Mammary epithelial cell (primary cell): ENCODE measurements at places on chromosomes 7 and 10. TPM values are rescaled to one million over a fixed set of nuclear protein-coding genes. Genes with fewer than 3 reads are reported as not detected.

The ACTA2 gene
- 341 TPM for total RNA-seq

The FFAR4 gene
- not detected for total RNA-seq

The RBM33 gene
- total RNA-seq: 22.2 TPM

The PLXDC2 gene
- total RNA-seq: 124 TPM

The PPP1R3A gene
- total RNA-seq: not detected in 2 replicates

The STYXL1 gene
- total RNA-seq: 44.3 and 64.1 TPM in 2 replicates

The MMD2 gene
- total RNA-seq: not detected in 2 replicates

The SERPINE1 gene
- 237 and 467 TPM in 2 replicates for total RNA-seq

The DUSP5 gene
- 107 and 184 TPM in 2 replicates for total RNA-seq

The CPXM2 gene
- not detected in 2 replicates for total RNA-seq

The PTPRE gene
- 44.2 TPM for total RNA-seq

The MALRD1 gene
- not detected in 2 replicates for total RNA-seq

The LIPK gene
- total RNA-seq: not detected

The HABP2 gene
- total RNA-seq: not detected in 2 replicates

The ACHE gene
- total RNA-seq: 0.14 and 0.40 TPM in 2 replicates

The MCM7 gene
- total RNA-seq: 34.6 and 114 TPM in 2 replicates

The ANK3 gene
- 23.7 TPM for total RNA-seq

The PRF1 gene
- not detected for total RNA-seq

The GIMAP5 gene
- total RNA-seq: not detected in 2 replicates

The NODAL gene
- total RNA-seq: 0.17 TPM

The PNLIP gene
- not detected in 2 replicates for total RNA-seq

The INMT gene
- total RNA-seq: not detected

The AFAP1L2 gene
- total RNA-seq: 25.8 TPM

The ADCY1 gene
- total RNA-seq: 8.0 and 8.4 TPM in 2 replicates

The STOX1 gene
- 0.07 TPM in 1 of 2 replicates, not detected in the other for total RNA-seq

The PDCD11 gene
- total RNA-seq: 53.2 TPM

The C10orf53 gene
- total RNA-seq: not detected in 2 replicates

The SYT15 gene
- 0.68 and 0.83 TPM in 2 replicates for total RNA-seq

The DEPP1 gene
- total RNA-seq: 3.6 and 45.6 TPM in 2 replicates

The PDZD7 gene
- total RNA-seq: 2.7 TPM

The CHAT gene
- total RNA-seq: not detected in 2 replicates

The HECW1 gene
- total RNA-seq: not detected

The DKK1 gene
- 157 and 240 TPM in 2 replicates for total RNA-seq

The BEND7 gene
- 8.0 TPM for total RNA-seq

The HHEX gene
- total RNA-seq: 0.33 TPM

The SRI gene
- 143 and 183 TPM in 2 replicates for total RNA-seq

The RAPGEF5 gene
- total RNA-seq: 6.0 TPM

The SSC4D gene
- total RNA-seq: 1.3 TPM

The CYP2C9 gene
- not detected for total RNA-seq

The CALD1 gene
- 237 and 251 TPM in 2 replicates for total RNA-seq

The ZNF12 gene
- total RNA-seq: 16.4 and 18.4 TPM in 2 replicates

The CDC14C gene
- not detected in 2 replicates for total RNA-seq

The SPDYE5 gene
- total RNA-seq: not detected

The OR6V1 gene
- total RNA-seq: not detected

The SLC16A9 gene
- total RNA-seq: under 0.01 TPM

The PFKFB3 gene
- 24.0 TPM for total RNA-seq
